ENCODE measurements at places on chromosomes 11 and 22.

- DNase-seq = no peak
These were observed 29.9 kb upstream of the PPARA start for GRCh38 chr22:46120420-46120737.

DNA sequence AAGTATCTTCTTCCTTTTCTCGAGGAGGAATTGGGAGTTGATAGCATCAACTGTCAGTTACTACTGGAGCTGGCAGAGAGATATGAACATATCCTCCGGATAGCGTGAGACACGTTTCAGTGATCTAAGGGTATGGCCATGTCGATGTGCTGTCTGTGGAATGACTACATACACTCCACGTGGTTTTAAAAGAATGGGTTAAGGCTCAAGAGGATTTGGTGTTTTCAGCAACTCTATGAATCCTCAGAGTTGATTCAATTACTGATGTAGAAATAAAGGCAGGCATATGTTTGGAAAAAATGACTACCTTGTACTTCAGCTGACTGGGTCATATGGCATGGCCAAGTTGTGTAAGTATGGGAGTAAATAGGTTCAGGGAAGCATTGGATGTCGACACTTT is 22.9 kb downstream of the MMP13 start:
- DNase-seq = no peak

GRCh38 chr22:28151151-28151816 is 232.2 kb upstream of the PITPNB start:
- DNase-seq = no peak

GRCh38 chr22:29658176-29658575 is 54.7 kb downstream of the NF2 start:
- no peak for DNase-seq

DNA sequence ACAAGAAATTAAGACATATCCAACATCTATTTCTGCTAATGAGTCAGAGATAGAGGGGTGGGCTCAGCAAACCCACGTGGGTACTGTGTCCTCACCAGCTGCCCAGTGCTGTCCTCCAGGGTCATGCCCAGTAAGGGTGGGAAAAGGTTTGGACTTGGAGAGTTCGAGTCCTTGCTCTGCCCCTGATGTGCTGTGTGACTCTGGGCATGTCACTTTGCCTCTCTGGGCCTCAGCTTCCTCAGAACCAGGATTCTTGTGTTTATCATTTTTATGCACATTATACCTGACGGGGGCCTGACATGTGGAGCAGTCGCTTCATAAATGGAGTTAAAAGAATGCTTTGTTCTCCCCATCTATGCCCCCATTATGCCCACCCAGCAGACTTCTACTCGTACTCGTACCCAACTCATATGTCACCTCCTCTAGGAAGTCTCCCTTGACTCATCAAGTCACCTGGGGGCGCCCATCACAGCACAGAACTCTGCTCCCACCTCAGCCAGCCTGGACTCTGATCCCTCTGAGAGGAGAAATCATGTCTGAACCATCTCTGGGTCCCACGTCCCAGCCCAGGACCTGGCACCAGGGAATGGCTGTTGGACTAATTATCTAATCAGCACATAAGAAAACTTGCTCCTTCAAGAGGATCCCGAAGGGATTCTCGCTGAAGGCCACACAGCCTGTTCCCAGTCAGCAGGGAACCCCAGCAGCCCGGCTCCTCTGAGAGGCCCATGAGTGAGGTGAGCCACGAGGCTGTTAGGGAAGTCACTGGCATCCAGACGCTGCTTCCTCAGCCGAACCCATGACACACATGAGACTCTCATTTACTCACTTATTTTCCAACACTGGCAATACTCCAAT is 38.7 kb upstream of the TSKU start:
- no peak for DNase-seq

DNA sequence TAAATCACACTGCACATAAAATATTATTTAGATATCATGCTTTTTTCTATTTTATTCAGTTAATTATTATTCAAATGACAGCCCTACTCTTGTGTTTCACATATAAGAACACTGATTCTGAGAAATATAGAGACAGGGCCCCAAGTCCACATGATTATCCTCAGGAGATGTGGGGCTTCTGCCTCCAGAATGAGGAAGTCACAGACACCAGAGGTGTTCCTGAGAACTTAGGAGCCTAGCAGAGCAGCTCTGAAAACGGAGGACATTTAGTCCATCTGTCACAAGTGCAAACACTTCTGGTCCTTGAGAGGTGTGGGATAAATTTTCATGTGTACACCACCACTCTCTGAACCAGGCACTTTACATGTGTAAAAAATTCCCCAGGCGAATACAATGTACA is 26.2 kb downstream of the TRIM66 start:
- DNase-seq = no peak

DNA sequence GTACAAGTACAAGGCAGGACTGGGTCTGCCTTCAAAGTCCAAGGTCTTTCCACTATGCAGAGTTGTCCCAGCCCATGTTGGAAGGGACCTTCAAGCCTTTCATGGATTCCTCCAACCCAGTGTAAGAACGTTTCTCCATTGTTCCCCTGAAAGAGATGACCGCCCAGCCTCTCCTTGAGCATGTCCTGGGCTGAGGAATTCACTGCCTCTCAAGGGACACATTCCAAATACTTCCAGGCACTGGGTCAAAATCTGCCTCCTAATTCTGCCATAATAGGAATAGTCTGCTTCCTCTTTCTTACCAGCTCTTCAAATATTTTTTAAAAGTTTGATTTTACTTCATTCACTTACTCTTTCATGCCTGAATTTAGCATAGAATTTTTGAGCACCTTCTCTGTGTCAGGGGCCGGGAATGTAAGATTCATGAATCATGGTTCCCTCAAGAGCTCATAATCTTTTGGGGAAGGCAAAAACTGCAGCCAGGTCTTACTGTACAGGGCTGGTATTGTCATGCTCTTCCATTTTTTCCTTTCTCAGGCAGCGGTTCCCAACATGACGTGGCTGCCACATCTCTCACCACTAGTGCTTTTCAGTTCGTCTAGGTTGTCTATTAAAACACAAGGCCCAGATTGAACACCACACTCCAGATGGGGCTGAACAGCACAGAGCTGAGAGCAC is 143.3 kb upstream of the TBCEL start:
- no peak for DNase-seq

DNA sequence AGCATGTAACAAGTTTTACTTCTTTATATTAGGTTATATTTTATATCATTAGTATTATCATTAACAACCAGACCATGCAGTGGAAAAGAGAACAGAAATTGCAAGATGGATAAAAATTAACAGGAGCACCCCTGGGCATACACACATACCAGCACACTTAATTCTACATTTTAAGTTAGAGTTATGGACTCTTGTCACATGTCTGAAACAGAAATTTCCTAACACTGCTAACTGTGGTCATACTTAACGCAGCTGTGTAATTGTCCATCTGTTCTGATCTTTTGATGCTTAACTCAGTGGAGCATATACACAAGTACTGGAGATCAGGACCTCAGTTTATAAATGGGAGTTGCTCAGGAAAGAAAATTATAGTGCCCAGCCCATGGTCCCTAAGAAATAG is 358 bp downstream of the OR52H1 start:
- no peak for DNase-seq

DNA sequence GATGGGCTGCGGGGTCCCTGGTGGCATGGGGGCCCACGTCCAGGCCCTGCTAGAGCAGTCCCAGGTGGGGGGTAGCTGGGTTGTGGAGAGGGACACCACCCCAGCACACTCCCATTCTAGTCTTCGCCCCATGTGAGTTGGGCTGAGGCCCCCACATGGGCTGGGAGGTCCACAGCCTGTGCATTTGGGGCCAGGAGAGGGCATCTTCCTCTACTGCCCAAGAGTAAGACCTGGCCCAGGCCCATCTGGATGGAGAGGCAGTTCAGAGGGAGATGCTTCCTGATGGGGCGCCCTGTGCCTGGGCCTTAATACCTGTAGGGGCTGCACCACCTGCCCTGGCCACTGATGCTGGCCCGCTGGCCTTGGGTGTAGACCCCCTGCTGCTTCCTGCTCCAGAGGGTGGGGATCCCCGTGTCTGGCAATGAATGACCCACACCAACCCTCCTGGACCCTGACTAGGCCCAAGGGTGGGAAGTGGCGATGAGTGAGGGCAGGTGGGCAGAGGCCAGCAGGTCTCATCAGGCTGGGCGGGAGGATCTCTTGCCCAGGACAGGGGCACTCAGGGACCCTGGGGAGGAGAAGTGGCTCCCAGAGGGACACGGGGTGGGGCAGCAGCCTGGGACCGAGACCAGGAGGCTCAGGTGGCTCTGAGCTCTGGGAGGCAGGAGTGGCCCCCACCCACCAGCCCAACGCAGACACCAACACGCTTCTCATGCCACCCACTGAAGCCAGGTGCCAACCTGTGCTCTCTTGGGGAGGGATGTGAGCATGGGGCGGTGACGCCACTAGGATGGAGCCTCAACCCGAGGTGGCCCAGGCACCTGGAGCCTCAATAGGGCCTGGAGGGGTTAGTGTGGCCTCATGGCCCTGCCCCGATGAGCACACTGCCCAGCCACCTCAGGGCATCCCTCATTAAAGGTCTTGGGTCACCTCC is 17.4 kb upstream of the GNB1L start:
- DNase-seq = no peak

DNA sequence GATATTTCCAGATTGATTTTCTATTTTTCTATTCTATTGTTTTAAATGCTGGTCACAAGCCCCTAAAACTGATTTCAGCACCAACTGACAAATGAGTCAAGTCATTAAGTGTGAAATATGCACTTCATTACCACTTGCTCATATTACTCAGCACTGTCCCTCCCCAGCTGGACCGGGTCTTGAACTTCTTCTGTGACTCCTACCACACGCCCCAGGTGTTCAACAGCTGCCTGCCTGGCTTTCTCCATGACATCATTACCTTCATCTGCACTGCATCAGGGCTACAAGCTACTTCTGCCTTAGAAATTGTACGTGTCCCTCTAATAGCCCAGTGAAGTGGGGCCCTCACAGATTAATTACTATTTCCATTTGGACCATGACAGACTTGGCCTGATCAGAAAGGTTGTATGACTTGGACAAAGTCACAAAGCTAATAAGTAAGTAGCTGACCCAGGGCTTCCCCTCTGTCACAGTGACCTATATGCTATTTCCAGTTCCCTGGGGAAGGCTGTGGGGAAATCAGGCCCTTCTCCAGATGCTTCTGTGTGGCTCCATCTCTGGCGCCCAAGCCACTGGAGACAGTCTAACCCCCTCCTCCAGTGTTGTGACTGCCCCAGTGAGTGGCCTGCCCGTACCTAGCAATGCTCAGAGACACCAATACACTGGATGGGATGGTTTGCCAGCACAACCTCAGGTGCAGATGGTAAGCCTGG is 18.1 kb downstream of the TBC1D10A start:
- no peak for DNase-seq

GRCh38 chr11:86629045-86629706 is 43.2 kb downstream of the ME3 start:
- DNase-seq = no peak

DNA sequence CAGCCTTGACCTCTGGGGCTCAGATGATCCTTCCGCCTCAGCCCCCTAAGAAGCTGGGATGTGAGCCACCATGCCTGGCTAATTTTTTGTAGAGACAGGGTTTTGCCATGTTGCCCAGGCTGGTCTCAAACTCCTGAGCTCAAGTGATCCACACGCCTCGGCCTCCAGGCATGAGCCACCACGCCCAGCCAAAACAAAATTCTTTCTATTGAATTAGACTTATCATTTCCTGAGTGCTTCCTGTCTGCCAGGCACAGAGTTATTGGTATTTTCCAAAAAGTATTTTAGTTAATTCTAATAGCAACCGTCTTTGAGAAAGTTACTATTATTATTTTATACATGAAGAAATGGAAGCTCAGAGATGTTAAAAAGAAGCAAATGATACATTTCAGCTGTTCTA is 61.4 kb upstream of the LMO2 start:
- DNase-seq = no peak

DNA sequence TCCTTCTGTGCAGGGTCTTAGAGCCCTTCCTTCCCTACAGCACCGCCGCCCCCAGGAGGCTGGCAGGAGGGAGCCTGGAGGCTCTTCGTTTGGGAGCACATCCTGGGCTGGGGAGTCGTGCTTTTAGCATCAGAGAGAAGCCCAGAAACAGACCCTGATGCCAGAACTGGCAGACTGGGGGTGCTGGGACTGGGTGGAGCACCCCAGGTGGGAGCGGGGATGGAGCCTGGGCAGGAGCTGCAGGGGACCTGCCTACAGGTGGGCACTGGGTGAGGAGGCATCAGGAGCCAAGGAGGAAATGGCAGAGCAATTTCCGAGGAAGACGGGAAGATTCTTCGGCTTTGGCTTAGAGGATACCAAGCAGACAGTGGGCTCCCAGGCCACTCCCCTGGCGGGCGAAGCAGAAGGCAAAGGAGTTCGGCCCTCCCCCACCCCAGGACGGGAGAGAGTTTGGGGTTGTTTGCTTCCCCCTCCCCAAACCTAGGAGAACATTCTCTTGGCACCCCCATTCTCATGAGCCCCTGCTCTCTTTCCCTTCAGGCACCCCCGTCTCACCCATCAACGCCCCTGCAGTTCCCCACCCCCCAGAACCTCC is 1.1 kb downstream of the SYT7 start:
- no peak for DNase-seq

- no peak for DNase-seq
These were observed 73.5 kb downstream of the RNF169 start for GRCh38 chr11:74822170-74822569.

GRCh38 chr11:70018816-70019215 is 59.3 kb upstream of the ANO1 start:
- DNase-seq = no peak

GRCh38 chr11:107696140-107696539 is 15.7 kb downstream of the SLN start:
- no peak for DNase-seq

GRCh38 chr11:1199241-1199750 is 23.6 kb upstream of the MUC5B start:
- DNase-seq = no peak

DNA sequence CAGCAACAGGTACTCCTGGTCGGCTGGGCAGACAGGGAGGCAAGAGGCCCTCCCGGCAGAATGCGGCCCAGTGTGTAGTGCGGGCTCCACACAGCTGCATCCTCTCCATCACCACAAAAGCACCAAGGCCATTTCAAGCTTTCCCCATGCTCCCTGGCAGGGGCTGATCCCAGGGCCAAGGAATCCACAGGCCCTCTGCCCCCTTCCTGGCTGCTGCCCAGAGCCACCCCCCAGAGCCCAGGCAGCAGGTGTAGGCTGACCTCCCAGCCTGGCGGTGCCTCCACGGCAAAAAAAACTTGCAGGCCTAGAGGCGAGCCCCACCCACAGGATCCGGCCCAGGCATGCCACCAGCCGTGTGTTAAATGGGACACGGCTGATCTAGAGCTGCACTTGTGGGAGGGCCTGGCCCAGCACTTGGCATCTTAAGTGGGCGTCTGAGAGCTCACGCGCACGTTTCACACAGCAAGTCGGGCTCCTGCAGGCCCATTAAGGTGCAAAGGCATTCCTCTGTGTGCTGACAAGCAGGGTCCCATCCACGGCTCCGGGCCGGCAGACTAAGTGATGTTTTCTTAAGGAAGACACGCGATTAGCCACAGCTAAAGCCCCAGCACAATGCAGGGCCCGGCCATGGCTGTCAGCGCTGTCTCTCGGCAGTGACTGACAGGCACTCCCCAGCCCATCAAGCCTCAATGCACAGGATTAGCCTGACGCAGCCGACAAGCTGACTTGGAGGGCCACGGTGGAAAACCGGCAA is 19.8 kb upstream of the GNB1L start:
- DNase-seq = no peak
